H7 (cell line): ENCODE measurements at places on chromosomes 5 and 9. TPM values are rescaled to one million over a fixed set of nuclear protein-coding genes. Genes with fewer than 3 reads are reported as not detected.

GRCh38 chr9:7089406-7090193, 331.8 kb downstream of the KDM4C start:
- DNase-seq, result peak; percentile 13

DNA sequence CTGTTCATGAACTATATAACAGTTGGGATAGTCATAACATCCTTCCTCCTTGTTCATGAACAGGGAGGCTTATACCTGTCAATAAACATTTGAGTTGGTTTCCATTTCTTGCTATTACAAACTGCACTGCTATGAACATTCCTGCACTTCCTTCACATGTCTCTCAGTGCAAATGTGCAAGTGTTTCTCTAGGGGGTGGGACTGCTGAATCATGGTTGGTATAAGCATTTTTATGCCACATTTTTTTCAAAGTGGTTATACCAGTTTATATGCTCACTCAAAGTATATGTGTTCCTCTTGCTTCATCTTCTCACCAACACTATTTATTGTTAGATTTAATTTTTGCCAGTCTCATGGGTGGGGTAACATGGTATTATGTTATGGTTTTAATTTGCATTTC, 25.8 kb upstream of the TPD52L3 start:
- no peak for DNase-seq

- DNase-seq, result no peak
Measured at GRCh38 chr5:37966291-37966690, 126.5 kb upstream of the GDNF start.

EXOSC2 gene
- total RNA-seq, result 53.1 and 61.9 TPM in 2 replicates

GRCh38 chr5:10315824-10316509, 8.3 kb upstream of the CMBL start:
- DNase-seq, result peak; percentile 42

GPR151 gene
- total RNA-seq, result 0.07 TPM in 1 of 2 replicates, not detected in the other

PTRH1 gene
- total RNA-seq, result 14.3 and 21.2 TPM in 2 replicates

PLAC8L1 gene
- total RNA-seq, result 0.44 and 0.59 TPM in 2 replicates

LHX3 gene
- 0.07 TPM in 1 of 2 replicates, not detected in the other for total RNA-seq

TPPP gene
- 0.31 and 0.92 TPM in 2 replicates for total RNA-seq

SLCO4C1 gene
- 1.7 and 2.8 TPM in 2 replicates for total RNA-seq

- peak; percentile 93 for DNase-seq
Measured at GRCh38 chr9:91714020-91714806, 235.8 kb downstream of the ROR2 start.

DNA sequence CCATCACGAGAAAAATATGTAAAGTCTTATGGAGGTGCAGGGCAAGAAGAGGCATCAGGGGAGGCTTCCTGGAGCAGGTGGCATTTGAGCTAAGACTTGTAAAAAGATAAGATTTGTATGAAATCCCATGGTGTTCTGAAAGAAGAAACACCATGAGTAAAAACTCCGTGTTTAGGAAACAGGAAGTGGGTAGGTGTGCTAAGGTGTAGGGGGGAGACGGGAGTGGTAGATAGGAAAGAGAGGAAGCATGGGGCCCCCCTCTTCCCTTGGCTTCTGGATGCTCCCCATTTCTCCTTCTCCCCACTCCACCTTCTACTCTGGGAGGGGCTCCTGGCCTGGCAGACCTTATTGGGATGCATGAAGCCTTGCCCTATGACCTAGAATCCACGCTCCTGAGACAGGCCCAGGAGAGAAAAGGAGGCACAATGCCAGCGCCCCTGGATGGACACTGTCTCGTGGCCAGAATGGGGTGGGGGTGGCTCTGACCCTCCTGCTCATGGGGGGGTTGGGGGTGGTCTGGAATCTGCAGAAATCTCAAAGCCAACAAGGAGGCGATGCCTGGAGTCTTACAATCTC, 103.6 kb downstream of the GTF3C4 start:
- DNase-seq, result no peak

PARP8 gene
- 12.1 and 19.9 TPM in 2 replicates for total RNA-seq

IFNE gene
- not detected in 2 replicates for total RNA-seq

- peak; percentile 61 for DNase-seq
Measured at GRCh38 chr5:76256116-76256889, 146.8 kb upstream of the IQGAP2 start.

- DNase-seq, result no peak
Measured at GRCh38 chr5:158861366-158861765, 238.3 kb downstream of the EBF1 start.

GRCh38 chr5:32949286-32949970, 238.3 kb downstream of the NPR3 start:
- DNase-seq, result no peak

DNA sequence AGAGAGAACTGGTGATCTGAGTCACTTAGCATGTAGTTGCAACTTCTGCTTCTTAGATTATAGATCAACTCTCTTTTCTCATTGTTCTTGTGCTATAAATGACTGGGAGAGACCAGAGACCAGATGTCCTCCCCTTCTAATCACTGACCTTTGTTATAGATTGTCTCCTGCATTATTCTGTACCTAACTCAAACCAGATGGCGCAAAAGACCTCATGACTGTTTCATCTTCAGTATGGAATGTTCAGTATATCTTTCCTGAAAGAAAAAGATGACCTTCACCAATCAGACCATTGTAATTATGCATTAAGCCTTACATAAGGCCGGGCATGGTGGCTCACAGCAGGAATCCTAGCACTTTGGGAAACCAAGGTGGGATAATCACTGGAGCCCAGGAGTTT, 30.5 kb upstream of the ADAM19 start:
- DNase-seq, result no peak

GRCh38 chr9:128786681-128787601, at the start of gene TBC1D13:
Gene TBC1D13 (plus strand): TSS chr9:128787253. CDS start chr9:128787354, 101 bp downstream.
- peak; percentile 99 for DNase-seq

TLX3 gene
- total RNA-seq, result not detected in 2 replicates

DNA sequence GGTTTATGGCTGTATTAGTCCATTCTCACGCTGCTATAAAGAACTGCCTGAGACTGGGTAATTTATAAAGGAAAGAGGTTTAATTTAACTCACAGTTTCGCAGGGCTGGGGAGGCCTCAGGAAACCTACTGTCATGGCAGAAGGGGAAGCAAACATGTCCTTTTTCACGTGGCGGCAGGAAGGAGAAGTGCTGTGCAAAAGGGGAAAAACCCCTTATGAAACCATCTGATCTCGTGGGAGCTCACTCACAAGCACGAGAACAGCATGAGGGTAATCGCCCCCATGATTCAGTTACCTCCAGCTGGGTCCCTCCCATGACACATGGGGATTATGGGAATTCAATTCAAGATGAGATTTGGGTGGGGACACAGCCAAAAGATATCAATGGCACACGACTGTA, 13.9 kb downstream of the LRRC70 start:
- no peak for DNase-seq

CD274 gene
- 0.26 TPM in 1 of 2 replicates, not detected in the other for total RNA-seq

PCSK5 gene
- total RNA-seq, result 10.1 and 12.6 TPM in 2 replicates

- DNase-seq, result peak; percentile 78
Measured at GRCh38 chr5:176847726-176848290, 37.4 kb downstream of the UNC5A start.

- DNase-seq, result peak; percentile 65
Measured at GRCh38 chr5:140114341-140115185, 654 bp downstream of the PURA start.

DNA sequence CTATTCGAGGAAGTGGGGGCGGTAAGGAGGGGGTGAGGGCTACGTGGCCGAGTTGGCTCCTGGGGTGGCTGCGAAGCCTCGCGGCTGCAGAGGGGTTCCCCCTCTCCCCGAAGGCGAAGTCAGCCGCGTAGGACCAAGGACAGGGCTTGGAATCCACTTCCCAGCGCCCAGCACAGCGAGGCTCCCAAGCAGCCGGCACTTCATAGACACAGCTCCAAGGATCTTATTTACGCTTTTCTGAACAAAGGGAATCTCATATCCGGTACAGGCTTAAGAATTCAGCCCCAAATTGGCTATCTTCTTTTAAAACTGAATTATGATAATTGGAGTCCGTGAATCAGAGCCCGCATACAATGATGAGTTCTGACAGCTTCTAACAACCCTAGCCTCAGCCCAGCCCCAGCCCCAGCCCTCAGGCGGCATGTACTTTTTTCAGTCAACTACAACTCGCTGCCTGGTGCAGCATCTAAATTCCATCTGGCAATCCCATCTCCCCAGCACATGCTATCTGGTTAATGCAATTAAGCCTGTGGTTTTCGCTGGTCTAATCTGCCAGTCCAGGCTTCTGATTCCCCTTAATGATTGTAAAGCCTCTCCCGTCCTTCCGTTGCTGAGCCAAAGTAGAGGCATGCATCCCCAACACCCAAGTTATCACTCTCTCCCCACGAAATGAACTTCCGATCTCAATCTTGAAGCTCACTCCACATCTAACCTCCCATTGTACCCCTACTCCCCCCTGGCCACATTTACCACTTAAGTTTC, 1.0 kb downstream of the ELAVL2 start:
- peak; percentile 74 for DNase-seq

GFM2 gene
- total RNA-seq, result 46.8 and 54.4 TPM in 2 replicates

DNA sequence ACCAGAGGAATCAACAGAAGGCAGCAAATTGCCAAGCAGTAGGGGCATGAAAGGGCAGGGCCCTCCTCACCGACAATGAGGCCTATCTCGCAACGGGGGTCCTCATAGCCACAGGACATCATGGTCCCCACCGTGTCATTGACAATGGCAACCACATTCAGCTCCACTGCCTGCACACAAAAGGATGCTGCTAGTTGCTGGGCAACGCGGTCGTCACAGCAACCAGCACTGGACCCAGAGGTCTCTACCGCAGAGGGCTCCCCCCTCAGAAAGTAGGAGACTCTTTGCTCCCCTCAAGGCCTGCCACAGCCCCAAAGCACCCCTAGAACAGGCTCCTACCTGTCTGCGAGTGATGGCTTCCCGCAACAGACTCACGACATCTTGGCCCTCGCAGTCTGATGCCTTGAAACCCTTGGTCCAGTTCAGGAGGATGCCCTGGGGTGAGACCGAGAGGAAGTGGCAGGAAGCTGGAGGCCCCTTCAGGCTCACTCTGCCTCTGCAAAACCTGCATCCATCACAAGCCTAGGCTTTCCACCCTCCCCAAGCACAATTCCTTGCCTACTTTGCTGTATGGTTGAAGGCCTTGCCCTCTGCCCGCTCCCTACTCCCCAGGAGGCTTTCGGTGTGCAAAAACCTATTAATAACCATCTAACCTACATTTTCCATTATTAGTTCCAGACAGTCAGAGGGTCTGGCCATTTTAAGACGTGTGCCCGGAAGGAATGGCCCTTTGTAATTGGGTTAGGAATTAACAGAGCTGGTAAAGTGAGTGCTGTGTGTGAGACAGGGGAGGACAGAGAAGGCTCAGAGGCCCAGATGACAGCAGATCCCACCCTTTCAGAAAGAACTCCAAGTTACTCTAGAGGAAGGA, 15.2 kb downstream of the HK3 start:
- peak; percentile 53 for DNase-seq

DNA sequence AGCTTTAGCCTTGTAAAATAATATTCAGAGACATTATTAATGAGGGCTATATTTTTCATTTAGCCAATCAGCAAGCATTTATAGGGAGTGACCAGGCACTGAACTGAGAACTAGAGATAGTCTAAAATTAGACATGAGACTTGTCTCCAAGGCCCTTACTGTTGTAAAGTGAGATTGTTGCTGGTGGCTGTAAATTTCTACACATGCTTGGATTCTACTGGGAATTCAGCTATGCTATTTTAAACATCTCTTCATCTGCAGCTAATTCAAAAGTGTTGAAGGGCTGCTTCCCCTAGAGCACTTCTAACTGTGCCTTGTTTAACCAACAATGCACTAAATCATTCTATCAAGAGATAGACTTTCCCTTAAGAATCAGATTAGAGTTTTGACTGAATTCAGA, 67.4 kb downstream of the CHSY3 start:
- no peak for DNase-seq

DNA sequence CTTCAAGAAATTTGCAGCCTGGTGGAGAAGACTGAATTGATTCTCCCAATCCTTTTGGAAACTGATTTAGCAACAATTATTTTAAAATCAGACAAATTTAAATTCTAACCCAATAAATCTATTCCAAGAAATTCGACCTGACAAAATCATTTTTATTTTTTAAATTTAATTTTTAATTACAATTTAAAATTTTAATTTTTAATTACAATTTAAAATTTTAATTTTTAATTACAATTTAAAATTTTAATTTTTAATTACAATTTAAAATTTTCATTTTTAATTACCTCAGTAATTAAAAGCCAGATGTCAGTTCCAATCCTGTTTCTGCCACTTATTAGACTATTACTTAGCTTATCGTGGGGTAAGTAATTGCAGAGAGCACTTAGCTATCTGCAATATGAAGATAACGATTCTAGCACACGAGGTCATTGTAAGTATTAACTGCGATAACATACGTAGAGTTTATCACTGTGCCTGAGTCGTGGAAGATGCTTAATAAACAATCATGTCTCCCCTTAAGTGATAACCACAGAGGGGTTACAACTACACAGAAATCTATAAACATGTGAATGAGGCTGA, 346.4 kb upstream of the SLC24A2 start:
- DNase-seq, result no peak

SNX18 gene
- total RNA-seq, result 21.6 and 26.2 TPM in 2 replicates

DNA sequence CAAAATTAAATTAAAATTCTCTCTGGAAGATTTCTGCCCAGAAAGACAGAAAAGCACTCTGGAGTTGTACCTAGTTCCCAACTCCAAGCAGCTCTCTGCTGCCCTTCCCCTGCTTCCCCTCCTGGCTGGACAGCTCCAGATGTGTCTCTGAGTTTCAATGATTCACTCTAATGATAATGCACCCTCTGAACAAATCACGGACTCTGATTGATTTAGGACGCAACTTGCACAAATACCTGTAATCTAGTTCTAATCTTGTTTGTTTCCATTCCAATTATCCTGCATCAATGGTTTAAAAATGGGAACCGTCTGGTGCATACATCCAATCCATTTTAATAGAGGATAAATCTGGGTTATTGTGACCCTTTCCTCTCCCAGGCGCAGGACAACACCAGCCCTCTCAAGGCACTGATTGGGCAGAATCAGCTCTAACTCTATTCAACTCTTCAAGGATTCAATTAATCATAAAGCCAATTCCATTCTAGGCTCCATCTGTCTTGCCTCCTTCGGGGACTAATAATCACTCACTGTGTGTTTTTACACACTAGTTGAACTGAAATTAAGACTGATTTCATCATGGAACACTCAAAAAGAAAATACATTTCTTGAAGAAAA, 111.2 kb upstream of the LRRTM2 start:
- peak; percentile 3 for DNase-seq

GRCh38 chr9:134730761-134731496, 89.3 kb downstream of the COL5A1 start:
- DNase-seq, result no peak
